Stimulated activated CD8-positive, alpha-beta memory T cell treated with anti-CD3 and anti-CD28 coated beads, Interleukin-4, amount 100 ng/mL, for 1 hour (primary cell): ENCODE measurements at places on chromosomes 5 and 9.

GRCh38 chr5:96930058-96930457 is 5.8 kb upstream of the LNPEP start:
- DNase-seq, result no peak

DNA sequence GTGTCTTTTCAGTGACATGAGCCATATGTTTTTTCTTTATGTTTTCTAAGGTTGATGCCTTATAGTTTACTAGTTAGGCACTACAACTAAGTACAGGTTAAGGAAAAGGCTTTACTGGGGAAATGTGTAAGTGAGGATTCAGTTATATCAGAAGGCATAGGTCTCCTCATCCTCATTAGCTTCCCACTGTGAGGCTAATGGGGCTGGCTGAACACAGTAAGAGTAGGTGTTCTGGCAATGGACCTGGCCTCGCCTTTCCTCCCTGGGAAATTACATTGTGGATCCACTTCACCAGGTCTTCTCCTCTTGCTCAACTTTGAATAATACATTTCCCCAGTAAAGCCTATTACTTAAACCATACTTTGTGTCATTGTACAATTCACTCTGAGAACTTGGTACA is 225.5 kb downstream of the PTPRD start:
- no peak for DNase-seq

DNA sequence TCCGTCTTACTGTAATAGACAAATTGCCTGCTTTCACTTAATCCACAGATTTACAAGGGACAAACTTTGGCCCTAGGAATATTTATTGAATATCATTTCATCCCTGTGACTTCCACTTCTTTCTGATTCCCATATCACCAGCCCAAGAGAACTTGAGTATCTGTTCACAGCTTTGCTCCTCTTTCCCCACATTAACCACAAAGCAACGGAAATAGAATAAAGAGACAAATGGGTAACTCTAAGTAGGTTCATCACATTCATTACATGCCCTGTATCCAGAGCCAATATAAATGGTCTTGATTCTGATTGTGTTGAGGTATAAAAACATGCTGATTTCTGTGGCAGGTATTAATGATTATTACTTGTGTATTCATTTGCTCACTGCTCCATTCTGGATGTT is 41.9 kb downstream of the TMEM252 start:
- DNase-seq, result no peak

- DNase-seq, result no peak
These were observed 41.0 kb downstream of the FAT2 start for GRCh38 chr5:151550146-151550545.

- no peak for DNase-seq
These were observed 34.5 kb upstream of the SPARC start for GRCh38 chr5:151721087-151721646.

DNA sequence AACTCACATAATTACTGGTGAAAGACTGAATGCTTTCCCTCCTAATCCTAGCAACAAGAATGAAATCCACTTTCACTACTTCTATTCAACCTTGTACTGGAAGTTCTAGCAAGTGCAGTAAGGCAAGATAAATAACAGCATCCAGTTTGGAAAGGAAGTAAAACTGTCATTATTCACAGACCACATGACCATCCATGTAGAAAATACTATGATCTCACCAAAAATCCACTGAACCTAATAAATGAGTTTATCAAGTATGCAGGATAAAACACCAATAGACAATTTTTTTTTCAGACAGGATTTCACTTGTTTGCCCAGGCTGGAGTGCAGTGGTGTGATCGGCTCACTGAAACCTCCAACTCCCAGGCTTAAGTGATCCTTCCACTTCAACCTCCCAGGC is 117.7 kb downstream of the TMEM167A start:
- DNase-seq, result no peak

- DNase-seq, result no peak
These were observed 413.5 kb downstream of the TLE4 start for GRCh38 chr9:79985264-79985663.
